Liver (tissue), 10 donors: ENCODE measurements at places on chromosomes 6 and 20. TPM values are rescaled to one million over a fixed set of nuclear protein-coding genes. Genes with fewer than 3 reads are reported as not detected.

LRRN4 gene
- polyA plus RNA-seq = 0.15 TPM

SLC22A2 gene
- polyA plus RNA-seq = not detected

DNA sequence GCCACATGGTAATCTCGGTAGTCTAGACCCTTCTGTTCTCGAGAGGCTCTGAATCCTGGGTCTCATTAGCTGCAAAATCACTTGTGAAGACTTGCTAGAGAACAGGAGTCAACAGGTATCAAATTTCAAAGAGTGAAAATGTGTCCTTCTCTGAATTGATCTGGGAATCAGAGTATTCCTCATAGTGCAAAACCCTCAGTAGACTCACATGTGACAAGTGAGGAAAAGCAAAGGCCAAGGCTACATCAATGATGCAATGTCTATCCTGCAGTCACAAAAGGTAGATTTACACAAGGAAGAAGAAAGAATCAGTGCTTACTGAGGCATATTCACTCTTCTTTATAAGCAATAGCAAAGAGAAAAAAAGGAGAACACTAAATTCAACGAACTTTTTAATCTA lies 1220.0 kb upstream of the GJE1 start:
- DNase-seq = no peak

GRCh38 chr6:134405386-134406087 lies 87.6 kb upstream of the SGK1 start:
- no peak for DNase-seq

- peak; percentile 41 for DNase-seq
Measured at GRCh38 chr6:13194852-13195251, 133.5 kb downstream of the TBC1D7 start.

DNA sequence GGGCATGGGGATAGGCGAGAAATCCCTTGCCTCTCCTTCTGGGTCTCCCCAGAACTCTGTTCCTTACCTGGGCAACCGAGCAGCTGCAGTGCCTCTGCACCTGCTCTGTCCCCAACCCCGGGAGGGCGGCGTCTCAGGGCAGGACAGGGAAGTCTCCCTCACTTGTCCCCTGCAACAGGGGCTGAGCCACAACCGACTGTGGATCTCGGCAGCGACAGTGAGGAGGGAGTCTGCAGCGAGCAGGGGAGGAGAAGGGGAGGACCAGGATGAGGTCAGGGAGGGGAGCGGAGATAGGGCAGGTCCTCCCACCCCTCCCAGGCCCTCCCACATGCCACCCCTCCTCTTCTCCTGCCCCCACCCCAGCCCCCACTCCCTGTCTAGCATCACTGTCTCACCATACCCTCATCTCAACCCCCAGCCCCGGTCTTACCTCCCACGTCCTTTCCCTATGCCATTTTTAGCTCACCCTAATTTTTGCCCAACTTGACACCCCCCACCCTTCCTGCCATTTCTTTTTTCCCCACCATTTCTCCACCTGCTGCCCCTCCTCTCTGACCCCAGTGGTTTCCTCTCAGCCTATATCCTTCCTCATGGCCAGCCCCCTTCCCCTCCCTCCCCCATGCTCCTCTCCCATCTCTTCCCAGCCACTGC lies at the start of gene TNXB:
Gene TNXB (minus strand): TSS at position 225 of the 651 bp plus-strand sequence. CDS start 11,140 bp downstream, outside the sequence.
- DNase-seq = no peak

GRCh38 chr20:19659448-19659847 lies 98.6 kb upstream of the RIN2 start:
- no peak for DNase-seq

DNA sequence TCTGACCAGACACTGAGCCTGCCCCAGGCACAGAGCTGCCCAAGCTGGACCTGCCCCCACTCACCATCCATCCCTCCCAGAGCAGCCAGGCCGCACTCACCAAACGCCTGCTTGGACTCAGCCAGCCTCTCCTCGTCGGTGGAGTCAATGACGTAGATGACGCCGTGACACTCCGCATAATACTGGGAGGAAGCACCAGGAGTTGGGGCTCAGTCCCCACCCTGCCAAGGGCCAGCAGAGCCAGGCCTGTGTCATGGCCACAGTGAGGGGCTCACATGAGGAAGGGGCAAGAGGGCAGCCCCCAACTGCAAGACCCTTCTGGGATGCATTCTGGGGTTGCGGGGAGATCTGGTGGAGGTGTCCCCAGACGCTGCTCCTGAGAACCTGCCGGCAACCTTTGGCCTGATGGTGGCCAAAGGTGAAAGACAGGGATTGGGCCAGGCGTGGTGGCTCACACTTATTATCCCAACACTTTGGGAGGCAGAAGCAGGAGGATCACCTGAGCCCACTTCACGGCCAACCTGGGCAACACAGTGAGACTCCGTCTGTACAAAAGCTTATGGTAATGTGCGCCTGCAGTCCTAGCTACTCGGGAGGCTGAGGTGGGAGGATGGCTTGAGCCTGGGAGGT lies 5.6 kb downstream of the ARFRP1 start:
- DNase-seq = no peak

DNA sequence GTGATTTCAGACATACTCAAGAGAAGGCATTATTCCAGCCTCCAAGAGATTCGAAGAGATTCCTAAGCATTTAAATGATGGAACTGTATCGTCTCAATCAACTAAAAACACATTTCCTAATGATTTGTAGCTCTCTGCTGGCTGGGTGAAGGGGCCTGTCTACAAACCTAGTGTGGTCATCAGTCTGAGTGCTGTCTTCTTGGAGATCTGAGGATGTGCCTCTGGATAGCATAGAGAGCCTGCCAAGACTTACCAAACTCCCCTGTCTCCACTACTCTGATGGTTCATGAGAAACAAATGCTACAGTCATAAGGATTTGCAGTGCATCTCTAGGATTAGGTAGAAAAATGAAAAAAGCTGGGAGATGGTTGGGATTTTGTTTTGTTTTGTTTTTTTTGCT lies 176.9 kb upstream of the CITED2 start:
- DNase-seq = no peak

DNA sequence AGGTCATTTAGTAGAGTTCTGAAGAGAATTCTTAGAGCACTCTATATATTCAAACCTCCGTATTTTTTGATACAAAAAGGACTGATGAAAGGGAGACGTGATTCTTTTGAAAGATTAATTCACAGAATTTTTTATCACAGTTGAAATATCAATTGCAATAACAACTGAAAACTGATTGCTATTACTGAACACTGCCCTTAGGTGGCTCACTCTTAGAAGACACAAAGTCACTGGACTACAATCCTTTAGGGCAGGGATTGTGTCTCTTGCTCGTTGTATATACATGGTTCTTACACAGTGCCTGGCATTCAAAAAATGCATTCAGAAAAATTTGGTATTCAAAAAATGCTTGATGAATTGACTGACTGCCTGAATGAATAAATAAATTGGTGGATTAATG lies 17.1 kb upstream of the CALHM6 start:
- DNase-seq = no peak
